ENCODE measurements at places on chromosomes 7 and 10.

- DNase-seq = no peak
Measured at GRCh38 chr10:63446716-63447440, 18.9 kb downstream of the JMJD1C start.

- no peak for DNase-seq
Measured at GRCh38 chr7:144736880-144737493, 98.9 kb downstream of the TPK1 start.

- DNase-seq = no peak
Measured at GRCh38 chr10:130985158-130985753, 326.3 kb downstream of the TCERG1L start.

GRCh38 chr7:18390535-18390907 lies 105.0 kb upstream of the HDAC9 start:
- no peak for DNase-seq

DNA sequence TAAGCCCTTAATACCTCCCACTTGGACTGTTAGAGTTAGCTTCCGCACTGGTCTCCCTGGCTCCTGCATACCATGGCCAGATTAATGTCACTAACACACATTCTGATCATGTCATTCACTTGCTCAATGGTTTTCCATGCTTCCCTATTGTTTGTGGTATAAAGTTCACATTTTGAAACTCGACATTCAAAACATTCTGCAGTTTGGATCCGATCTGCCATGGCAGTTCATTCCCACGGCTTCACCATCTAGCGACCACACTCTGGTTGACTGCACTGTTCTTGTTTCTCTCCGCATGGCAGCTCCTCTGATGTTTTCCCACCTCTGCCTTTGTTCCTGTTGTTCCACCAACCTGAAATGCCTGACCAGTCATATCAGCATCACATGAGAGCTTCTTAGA lies 87.4 kb upstream of the WAC start:
- DNase-seq = no peak

DNA sequence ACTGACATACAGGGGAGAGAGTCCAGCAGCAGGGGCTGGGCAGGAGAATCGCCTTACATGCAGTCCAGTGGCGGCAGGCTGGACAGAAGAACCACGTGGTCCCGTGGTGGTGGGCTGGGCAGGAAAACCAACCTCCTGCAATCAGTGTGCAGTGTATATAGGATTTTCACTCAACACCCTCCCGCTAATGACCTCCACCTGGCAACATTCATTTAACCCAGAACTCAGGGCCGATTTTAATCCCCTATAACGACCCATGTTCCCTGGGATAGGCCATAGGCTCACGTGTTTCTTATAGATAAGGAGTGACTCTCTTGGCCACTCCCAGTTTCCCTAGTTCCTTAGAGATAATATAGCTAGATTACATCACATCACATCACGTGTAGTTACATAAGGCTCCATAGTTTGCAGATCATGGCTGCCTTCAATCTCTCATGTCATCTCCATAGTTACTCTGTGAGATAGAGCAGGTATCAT lies 19.4 kb downstream of the MTURN start:
- no peak for DNase-seq

GRCh38 chr7:122255454-122255853 lies 49.1 kb downstream of the FEZF1 start:
- DNase-seq = no peak

GRCh38 chr7:45118889-45119331 lies 7.4 kb upstream of the TBRG4 start:
- no peak for DNase-seq

DNA sequence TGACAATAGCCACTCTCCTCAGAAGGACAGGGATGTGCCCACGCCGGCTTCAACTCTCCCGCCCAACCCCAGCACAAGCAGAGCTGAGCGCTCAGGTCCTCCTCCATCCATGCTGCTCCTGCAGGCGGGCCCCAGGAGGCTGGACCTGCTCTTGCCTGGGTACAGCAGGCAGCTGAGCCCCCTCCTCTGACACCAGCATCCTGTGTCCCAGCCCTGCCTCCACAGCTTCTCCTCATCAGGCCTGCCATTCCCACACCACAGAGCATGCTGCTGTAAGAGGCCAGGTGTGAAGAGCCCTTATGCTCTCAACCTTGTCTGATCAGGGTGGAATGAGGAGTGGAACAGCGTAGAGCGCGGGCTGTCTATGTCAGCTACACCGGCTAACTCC lies 302.2 kb downstream of the PTPRN2 start:
- no peak for DNase-seq

- no peak for DNase-seq
Measured at GRCh38 chr10:60237977-60238758, 151.5 kb downstream of the ANK3 start.

- no peak for DNase-seq
Measured at GRCh38 chr10:4813496-4813895, 12.5 kb upstream of the AKR1E2 start.

All from amygdala (tissue), 56 donors.